Fibroblast of lung (primary cell): ENCODE measurements at places on chromosomes 7 and 10.

DNA sequence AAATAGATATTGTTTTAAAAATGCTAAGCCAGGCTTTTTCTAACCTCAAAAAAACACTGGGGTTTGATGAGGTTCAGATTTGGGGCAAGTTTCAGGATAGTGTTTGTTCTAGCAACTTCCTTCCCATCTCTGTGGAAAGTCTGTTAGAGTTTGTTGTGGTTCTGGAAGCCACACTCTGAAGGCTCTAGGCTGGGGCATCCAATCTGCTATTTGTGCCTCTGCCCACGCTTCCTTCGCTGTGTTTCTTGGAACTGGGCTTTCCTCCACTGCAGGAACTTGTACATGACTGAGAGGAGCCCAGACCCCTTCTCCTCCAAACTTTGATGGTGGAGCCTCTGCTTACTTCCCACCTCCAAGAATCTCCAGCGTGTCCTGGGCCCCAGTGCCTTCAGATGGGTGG is 108.5 kb upstream of the SLC25A13 start:
- DNase-seq, result no peak

DNA sequence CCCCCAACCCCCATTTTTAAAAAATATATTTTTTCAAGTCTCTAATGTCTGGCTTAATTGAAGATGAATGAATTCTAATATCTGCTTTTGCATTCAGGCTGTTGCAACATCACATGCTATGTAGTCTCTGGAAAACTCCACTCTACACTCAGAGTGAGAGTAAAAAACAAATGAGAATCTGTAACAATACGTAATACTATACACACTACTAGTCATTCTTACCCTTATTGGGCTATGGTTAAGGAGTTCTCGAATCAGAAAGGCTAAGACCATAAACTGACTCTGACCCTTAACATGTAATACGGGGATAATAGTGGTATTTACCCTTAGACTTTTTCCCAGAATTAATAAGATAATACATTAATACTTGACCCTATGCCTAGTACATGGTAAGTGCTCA is 42.9 kb upstream of the TMEM168 start:
- DNase-seq, result no peak

DNA sequence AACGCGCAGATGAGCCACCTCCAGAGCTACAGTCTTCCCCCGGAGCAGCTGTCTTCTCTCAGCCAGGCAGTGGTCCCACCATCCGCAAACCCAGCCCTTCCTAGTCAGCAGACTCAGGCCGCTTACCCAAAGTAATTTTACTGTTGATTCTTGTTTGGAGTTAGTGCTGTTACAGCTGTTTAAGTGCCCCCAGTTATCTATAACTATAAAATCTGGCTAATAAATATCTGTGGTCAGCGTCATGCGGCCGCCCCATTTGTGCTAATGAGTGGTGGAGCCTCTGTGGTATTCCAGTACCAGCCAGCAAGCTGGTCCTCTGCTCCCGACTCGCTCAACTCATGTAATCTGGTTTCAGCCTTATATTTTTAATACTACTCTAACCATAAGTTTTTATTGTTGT is 43.2 kb upstream of the TMEM236 start:
- no peak for DNase-seq

DNA sequence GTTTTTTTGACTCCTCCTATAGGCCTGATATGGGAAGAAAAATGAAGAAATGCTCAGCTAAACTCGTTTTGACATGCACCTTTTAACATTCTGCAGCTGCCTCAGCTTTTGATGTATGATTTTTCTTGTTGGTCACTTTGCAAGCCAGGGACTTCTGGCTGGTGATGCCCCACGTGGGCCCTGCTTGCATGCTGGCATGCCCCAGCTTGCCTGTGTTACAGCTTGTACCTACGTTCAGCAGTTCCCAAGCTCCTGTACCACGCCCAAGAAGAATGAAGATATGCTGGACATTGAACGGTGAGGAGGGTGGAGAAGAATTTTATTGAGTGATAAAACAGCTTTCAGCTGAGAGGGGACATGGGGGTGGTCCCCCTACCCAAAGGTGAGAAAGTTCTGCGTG is 245.6 kb upstream of the FZD8 start:
- DNase-seq, result no peak

GRCh38 chr7:16935341-16935735 is 53.6 kb upstream of the AGR3 start:
- peak; percentile 14 for DNase-seq

DNA sequence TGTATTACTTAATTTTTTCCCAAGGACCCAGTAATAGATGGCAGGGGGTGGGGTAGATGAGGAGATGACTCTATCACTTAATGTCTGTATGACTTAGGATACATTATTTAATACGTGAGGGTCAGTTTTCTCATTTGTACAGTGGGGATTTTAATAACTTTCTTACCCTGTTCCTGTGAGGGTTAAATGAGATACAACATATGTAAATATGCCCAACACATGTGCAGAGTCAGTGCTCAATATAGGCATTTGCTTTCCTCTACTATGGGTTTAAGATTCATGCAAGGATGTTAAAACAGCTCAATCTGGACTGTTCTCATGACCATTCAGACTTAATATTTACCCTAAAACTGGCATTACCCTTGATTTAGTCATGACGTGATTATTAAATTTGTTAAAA is 31.2 kb downstream of the ST7 start:
- DNase-seq, result no peak

DNA sequence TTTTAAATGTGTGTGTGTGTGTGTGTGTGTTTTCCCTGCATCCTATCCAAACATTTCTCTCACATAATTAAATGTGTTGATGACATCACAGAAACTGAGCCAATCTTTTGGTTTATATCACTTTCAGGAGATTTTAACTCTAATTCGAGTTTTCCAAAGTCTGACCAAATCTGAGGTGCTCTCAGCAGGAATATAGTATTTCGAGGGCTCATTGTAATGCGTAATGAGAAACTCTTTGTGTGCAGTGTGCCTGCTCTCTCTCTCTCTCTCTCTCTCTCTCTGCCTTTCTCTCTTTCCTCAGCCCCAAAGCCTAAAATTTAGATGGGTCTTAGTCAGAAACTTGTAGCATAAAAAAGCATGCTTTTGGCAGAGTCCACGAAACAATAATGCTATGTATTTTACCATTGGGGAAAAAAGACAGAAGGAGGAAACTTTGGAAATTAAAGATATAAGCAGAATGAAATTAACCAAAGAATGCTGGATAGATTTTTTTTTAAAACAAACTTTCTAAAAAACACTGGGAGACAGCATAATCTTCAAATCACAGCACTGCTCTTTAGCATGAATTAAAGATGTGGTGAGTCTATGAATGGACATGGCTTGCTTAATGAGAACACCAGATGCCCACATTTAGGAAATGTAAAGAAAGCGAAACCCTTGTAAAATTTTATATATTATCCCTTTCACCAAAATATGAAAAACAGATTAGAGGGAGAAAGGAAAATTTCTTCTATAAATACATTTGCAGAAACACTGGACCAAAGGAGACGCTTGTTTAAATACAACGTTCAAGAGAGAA is 206.8 kb upstream of the HABP2 start:
- no peak for DNase-seq

- DNase-seq, result peak; percentile 29
Measured at GRCh38 chr10:110209926-110210673, 2.7 kb downstream of the MXI1 start.

DNA sequence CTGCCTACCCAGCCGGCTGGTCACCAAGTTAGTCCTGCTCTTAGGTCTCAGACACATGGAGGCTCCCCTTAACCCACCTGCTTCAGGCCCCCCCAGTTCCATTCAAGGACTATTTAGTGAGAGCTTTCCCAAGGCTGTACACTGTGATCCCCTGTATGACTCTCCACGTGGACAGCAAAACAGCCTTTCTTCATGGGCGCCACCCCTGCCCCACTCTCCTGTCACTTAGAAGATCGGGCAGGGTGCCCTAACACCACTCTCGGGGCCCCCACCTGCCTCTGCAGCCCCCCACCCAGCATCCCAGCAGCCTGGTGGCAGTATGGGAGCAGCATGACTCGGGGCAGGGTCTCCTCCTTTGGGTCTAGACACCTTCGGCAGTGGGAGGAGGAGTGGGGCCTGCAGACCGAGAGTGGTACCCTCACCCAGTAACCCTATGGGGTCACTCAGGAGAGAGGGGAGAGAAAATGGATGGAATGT is 116.6 kb downstream of the PTPN20 start:
- DNase-seq, result no peak

- no peak for DNase-seq
Measured at GRCh38 chr7:41568135-41568534, 134.8 kb downstream of the INHBA start.

GRCh38 chr7:79806161-79806734 is 328.4 kb upstream of the GNAI1 start:
- DNase-seq, result peak; percentile 3

DNA sequence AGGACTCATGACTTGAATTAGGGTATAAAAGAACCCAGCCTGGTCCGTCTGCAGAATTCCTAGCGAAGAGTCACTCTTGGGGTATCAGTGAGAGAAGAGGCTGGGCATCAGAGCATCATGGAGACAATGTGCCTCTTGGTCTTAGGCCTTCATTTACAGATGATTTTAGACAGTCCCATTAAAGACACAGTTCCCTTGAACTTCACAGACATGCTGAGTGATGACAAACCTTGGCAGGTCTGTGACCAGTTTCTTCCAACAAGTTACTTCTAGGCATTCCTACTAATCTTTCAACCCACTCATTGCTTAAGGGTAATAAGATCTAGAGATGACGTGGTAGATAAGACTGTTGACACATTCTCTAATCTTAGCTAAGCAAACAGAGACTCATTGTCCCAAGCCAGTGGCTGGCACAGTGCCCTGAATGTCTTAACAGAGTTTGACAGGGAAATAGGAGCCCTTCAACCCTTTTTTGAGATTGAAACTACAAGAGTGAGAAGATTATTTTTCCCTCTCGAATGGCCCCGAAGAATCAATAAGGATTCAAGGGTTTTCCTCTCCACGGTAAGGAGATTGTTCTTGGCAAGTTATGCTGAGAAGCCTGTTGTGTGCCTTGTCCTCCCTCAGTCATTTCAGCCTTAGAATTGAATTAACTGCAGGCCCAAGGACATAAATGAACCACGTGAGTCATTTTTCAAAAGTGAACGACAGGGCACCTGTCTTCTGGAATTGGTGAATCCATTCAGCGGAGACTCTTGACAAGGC is 281.1 kb downstream of the CCDC3 start:
- DNase-seq, result peak; percentile 99

DNA sequence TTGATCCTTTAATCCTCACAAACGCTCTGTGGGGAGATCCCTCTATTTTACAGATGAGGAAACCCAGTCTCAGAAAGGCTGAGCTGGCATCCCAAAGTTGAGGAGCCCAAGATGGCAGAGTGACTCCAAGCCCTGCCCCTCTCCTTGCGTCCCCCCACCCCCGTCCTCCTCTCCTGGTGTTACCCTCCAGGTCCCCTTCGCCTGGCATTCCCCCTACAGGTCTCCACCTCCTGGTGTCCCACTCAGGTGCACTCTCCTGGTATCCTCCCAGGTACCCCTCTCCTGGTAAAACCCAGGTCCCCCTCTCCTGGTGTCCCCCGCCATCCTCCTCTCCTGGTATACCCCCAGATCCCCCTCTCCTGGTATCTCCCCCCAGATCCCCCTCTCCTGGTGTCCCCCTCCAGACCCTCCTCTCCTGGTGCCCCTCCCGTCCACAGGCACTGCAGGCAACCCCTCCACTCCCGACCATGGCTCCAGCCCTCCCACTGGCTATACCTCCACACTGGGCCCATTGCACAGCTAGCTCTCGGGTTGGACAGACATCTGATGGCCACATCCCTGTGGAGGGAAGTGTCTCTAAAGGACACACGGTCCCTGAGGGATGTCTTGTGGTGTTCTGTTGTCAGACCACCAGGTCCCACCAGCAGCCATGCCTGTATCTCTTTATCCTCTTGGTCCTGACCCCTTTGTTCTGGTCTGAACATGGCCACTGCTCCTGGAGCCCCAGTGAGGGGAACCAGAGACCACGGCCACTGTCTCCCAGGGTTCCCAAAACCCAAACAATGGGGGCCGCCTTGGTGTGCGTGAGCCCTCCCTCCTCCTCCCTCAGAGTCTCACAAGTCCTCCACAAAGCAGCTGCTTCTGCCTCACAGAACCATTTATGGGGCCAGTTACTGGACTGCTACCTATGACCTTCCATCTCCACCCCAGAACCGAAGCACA is 37.2 kb downstream of the CALML3 start:
- DNase-seq, result no peak

DNA sequence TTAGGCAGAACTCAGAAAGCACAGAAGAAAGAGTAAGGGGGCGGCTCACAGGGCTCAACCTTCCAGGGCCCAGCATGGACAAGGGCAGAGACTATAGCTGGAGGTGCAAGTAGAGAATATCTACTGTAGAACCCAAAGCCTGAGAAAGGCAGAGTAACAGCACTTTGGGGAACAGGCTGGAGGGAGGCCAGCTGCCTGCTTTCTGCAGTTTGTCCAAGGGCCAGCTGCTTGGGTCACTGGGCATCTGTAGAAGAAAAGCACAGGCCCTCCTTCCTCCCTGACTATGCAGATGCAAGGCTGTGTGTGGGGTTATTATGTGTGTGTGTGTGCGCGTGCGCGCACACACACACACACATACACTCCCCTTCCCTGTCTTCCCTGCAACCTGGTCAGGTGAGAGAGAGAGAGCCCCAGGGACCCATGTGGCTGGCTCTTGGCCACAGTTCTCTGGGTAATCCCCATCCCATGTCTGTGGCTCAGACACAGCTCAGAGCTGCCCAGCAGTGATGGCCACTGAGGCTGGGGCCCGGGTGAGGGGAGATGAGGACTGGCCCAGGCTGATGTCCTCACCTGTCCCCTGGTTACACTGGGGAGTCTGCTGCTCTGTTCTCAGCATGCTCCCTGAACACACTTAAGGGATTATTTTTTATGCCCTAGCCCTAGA is 9.0 kb downstream of the ADRA2A start:
- no peak for DNase-seq

DNA sequence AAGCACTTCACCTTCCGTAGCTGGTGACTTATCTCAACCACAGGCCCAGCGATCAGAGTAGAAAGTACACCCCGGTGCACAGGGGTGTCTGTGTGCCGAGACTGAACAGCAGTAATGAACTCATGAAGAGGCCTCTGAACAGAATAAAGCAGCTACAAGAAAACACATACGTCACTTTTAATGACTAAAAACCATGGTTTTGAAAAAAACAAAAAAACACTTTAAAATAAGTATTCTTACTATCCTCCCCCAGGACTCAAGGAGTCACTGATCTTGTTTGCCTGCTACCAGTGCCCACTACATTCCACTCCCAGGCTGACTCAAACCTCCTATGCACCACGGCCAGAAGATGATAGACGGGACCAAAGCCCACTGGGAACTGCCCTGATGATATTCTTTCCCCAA is 53.8 kb downstream of the NCAPG2 start:
- DNase-seq, result peak; percentile 35

DNA sequence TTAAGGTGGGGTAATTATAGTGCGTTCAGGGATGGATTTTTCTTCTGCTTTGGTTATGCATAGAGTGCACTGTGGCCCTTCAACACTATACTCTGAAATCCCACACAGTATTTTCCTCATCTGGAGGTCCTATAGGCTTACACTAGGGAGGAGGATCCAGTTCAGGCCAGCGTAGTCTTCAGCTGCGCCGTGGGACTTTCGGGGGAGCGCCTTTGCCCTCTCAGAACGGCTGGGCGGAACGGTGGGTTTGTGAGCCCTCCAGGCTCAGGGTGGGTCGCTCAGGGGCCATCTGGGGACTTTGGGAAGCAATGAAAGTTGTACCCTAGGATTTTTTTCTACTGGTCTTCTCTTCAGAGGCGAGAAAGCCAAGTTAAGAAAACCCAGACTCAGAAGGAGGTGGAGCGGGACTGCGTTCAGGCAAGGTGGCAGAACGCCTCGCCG is 652 bp upstream of the VPS26A start:
- DNase-seq, result peak; percentile 73
